ENCODE measurements at places on chromosomes 7 and 10.

DNA sequence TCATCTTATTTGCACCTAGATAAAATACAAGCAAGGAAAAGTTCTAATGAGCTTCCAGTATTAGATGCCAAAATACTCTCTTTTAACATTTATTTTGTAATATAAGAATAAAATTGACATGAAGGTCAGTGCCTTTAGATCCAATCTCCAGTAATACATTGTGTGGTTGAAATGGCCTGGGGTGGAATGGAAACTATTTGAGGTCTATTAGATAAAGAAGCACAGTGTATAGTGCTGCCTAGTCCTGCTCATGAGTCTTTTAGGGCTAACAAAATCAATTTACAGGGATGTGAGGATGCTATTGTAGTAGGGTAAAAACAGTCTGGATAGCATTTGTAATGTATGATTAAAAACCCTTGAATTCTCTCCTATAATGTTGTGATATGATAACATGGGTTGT lies 84.5 kb upstream of the ETV1 start:
- DNase-seq, result no peak

DNA sequence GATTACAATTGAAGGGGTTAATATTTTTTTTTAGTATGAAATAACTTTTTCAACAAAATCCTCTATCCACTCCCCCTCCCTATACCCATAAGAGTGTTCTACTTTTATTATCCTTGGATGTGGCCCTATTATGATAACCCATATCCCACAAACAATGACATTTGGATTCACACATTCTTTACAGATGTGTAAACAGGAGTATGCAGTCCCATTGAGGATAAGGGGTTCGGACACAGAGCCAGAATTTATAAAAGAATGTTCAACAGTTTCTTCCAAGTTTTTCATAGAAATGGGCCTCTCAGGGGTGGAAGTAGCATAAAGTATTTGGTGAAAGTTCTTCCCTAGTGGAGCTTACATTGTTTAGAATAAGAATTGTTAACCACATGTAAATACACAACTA lies 16.1 kb upstream of the PCLO start:
- DNase-seq, result no peak

GRCh38 chr7:22129819-22130580 lies 184.3 kb upstream of the CDCA7L start:
- DNase-seq, result no peak

- DNase-seq, result no peak
Measured at GRCh38 chr10:7314170-7314569, 96.7 kb downstream of the SFMBT2 start.

DNA sequence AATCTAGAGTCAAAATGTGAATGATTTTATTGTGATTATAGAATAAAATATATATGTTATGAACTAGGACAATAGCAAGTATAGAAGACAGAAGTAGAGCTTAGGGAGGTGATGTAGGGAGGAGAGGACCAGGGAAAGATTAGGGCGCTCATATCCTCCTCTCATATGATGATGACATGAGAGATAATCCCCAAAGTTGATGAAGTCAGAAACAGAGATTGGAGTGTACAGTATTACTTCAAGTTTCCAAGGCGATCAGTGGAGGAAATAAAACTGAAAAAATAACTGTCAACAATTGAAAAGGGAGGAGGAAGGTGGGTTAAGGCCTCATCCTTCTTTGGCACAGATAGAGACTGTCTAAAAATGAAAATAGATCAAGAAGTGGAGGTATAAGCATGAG lies 14.9 kb downstream of the MACROH2A2 start:
- no peak for DNase-seq

DNA sequence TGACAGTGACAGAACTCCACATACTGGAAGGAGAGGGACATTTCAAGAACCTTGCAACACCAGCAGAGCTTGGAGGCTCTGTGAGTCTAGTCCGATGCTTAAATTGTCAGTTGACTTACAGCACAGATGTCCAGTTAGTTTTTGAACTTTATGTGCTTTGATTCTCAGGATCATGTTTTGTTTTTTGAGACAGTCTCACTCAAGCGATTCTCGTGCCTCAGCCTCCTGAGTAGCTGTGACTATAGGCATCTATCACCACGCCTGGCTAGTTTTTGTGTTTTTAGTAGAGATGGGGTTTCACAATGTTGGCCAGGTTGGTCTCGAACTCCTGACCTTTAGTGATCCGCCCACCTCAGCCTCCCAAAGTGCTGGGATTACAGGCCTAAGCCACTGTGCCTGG lies 31.8 kb upstream of the STEAP4 start:
- DNase-seq, result no peak
